ENCODE measurements at places on chromosomes 5 and 9. TPM values are rescaled to one million over a fixed set of nuclear protein-coding genes. Genes with fewer than 3 reads are reported as not detected.
A peak's percentile ranks its signal among the peaks of the same experiment; 100 is the strongest.

- H3K27me3 ChIP-seq: peaks cover 3% of the 10 kb centered on the region
- peaks cover 6% of the 10 kb centered on the region for H3K4me1 ChIP-seq
Observed at GRCh38 chr5:111313017-111313724, 89.0 kb downstream of the CAMK4 start.

DNA sequence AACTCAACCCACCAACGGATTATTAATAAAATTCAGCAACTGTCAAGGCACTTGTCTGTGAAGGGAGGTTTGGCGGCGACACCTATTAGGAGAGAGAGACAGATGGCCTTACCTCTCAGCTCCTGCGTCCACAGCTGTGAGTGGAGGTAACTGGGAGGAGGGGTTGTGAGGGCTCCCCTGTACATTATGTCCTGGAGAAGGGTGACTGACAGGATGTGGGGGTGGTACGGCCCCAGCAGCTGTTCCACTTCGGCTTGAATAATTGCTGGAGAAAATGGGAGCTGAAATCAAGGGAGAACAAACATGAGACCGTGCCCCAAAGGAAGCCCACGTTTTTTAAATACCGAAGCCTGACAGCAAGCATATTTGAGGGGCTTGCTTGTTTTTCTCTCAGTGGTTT is 353.5 kb upstream of the RFX3 start:
- no peak overlapping the region for H3K4me3 ChIP-seq
- DNase-seq: no peak
- no peak overlapping the region for H3K27ac ChIP-seq
- peaks cover 4% of the 10 kb centered on the region for H3K4me1 ChIP-seq
- peaks cover 3% of the 10 kb centered on the region for H3K36me3 ChIP-seq

GRCh38 chr5:96528826-96529474 is 95.9 kb upstream of the PCSK1 start:
- no peaks in the 10 kb centered on the region for H3K36me3 ChIP-seq
- no peaks in the 10 kb centered on the region for H3K4me1 ChIP-seq
- H3K27me3 ChIP-seq: peaks cover 7% of the 10 kb centered on the region
- H3K27ac ChIP-seq: no peak overlapping the region
- H3K4me3 ChIP-seq: no peak overlapping the region

- peaks cover 59% of the 10 kb centered on the region for H3K4me1 ChIP-seq
- H3K27me3 ChIP-seq: no peaks in the 10 kb centered on the region
- DNase-seq: no peak
- peak overlapping the region; percentile 34 for H3K27ac ChIP-seq
- peaks cover 17% of the 10 kb centered on the region for H3K36me3 ChIP-seq
Observed at GRCh38 chr9:87581513-87581912, 83.8 kb downstream of the DAPK1 start.

The KIF4B gene
- total RNA-seq: 0.14 TPM

DNA sequence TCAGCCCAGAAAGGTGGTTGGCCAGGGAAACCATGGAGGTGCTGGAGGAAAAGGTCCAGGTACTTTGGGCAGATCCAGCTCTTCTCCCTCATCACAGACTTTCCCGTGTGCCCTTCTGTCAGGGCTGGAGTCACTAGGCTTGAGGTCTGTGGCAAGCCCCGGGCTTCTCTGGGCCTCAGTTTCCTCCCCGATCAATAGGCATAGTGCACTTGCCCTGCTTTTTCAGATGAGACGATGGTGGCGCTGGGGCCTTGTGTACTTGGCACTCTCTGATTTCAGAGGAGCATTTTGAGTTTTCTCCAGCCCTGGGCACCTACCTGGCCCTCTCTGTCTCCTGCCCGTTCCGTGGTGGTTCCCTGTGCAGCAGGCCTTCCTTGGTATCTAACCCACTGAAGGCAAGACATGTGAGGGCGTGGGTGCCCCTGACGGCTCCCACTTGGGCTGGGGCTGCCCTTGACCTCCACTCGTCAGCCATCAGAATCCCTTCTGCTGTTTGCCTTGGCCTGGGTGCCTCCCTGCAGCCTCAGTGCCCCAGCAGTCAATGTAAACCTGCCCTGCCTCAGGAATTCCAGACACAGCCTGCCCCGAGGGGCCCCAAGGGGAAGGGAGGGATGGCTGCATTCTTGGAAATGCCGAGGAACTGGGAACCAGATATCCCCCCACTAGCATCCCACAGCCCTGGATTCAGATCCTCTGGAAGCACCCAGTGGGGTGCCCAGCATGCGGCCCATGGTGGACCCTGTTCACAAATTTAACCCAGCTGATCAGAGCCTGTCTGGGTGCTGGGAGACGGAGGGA is 66.3 kb upstream of the COL5A1 start:
- H3K4me3 ChIP-seq: no peak overlapping the region
- H3K27ac ChIP-seq: no peak overlapping the region
- DNase-seq: no peak
- H3K36me3 ChIP-seq: no peaks in the 10 kb centered on the region

DNA sequence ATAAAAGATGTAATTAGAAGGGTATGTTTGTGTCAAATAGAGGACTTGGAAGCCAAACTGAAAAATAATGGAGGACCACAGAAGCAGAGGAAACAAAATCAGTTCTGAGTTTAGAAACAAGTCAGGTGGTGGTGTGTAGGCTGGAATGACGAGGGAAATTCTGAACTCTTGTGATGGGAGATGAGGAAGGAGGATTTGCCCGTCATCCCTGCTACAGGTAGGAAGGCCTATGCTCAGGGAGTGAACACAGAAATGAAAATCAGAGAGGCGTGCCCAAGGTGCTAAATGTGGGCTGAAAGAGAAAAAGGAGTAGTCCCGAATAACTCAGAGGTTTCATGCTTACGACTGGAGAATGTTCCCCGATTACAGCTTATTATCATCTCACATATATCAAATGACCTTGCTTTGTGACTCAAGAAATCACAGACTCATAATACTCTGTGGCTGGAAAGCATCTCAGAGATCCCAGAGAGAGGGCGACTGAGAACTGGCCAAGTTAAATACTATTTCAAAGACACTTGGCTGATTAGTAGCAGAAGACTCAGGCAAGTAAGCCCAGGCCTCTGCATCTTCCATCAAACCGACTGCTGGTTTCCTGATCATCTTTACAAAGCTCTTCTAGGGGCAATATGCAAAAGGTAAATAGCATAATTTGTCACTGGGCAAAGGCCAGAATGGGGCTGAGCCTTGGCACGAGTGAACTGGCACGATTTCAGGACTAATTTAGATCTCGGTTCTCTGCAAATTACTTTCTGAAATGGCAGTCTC is 126.0 kb downstream of the SUSD1 start:
- no peak overlapping the region for H3K4me3 ChIP-seq
- H3K36me3 ChIP-seq: peaks cover 14% of the 10 kb centered on the region
- H3K27me3 ChIP-seq: no peaks in the 10 kb centered on the region
- DNase-seq: no peak
- H3K27ac ChIP-seq: no peak overlapping the region

- no peaks in the 10 kb centered on the region for H3K36me3 ChIP-seq
- H3K27ac ChIP-seq: no peak overlapping the region
- DNase-seq: no peak
- no peak overlapping the region for H3K4me3 ChIP-seq
Observed at GRCh38 chr5:77298146-77298545, 87.7 kb downstream of the PDE8B start.

The ADAMTSL1 gene
- 6.0 TPM for total RNA-seq

GRCh38 chr5:172481011-172481800 is 26.9 kb upstream of the SH3PXD2B start:
- H3K27me3 ChIP-seq: peaks cover 4% of the 10 kb centered on the region
- H3K36me3 ChIP-seq: no peaks in the 10 kb centered on the region
- peaks cover 10% of the 10 kb centered on the region for H3K4me1 ChIP-seq
- no peak for DNase-seq

The SLC4A9 gene
- total RNA-seq: not detected

The CFAP90 gene
- total RNA-seq: 5.3 TPM

The COL15A1 gene
- total RNA-seq: 0.68 TPM

DNA sequence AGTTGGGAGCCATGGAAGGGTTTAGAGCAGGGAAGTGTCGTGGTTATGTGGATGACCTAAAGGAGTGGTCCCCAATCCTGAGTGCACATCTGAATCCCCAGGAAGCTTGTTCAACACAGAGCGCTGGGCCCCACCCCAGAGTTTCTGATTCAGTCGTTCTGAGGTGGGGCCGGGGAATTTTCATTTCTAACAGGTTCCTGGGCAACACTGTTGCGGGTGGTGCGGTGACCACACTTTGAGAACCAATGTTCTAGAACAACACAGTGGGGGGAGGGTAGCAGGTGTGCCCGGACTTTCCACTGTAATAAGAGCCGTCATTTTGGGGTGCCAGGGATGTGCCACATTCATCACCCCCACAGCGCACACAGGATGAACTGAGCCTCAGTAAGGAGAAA is 39.3 kb downstream of the DUSP1 start:
- peaks cover 2% of the 10 kb centered on the region for H3K27me3 ChIP-seq
- peak overlapping the region; percentile 85 for H3K27ac ChIP-seq
- H3K4me3 ChIP-seq: no peak overlapping the region
- H3K4me1 ChIP-seq: peaks cover 22% of the 10 kb centered on the region
- H3K36me3 ChIP-seq: no peaks in the 10 kb centered on the region

DNA sequence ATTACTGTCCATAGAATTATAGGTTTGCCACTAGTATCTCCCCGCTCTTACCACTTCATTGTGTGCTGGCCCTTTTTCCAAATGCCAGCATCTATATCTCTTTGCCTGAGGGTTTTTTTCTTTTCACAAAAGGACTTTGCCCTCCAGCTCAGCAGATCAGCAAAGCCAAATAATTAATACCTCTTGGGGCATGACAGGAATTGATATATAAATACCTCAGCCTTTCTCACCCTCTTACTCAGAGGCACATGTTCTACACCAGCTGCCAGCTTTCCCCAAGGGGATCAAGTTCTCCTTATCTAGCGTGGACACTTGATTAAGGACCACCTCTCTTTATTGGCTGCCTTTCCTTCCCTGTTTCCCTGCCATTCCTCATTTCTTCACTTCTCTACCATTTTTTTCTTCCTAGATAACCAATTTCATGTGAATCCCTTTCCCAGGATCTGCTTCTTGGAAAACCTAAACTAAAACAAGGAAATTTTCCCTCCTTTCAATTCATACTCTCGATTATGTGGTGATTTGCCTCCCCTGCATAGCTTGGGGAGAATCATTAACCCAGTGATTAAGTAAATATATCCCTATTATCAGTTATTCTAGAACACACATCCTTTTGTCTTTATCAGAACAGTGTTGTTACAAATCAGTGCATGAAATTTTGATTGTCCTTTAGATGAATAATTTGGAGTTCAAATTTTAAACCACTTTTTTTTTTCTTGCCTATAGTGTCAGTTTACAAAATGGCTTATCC is 6.9 kb upstream of the NUDT12 start:
- peak overlapping the region; percentile 2 for H3K4me3 ChIP-seq
- peaks cover 11% of the 10 kb centered on the region for H3K4me1 ChIP-seq

The IL5 gene
- total RNA-seq: not detected

GRCh38 chr9:134378901-134379338 is 52.7 kb downstream of the RXRA start:
- no peaks in the 10 kb centered on the region for H3K36me3 ChIP-seq
- DNase-seq: no peak
- H3K4me1 ChIP-seq: peaks cover 31% of the 10 kb centered on the region
- H3K27me3 ChIP-seq: no peaks in the 10 kb centered on the region
- peak overlapping the region; percentile 82 for H3K27ac ChIP-seq

- DNase-seq: no peak
- peaks cover 3% of the 10 kb centered on the region for H3K27me3 ChIP-seq
- no peak overlapping the region for H3K27ac ChIP-seq
- H3K36me3 ChIP-seq: no peaks in the 10 kb centered on the region
- H3K4me3 ChIP-seq: no peak overlapping the region
- H3K4me1 ChIP-seq: no peaks in the 10 kb centered on the region
Observed at GRCh38 chr9:136741883-136742571, 713 bp downstream of the LCN10 start.

- H3K36me3 ChIP-seq: no peaks in the 10 kb centered on the region
- H3K27me3 ChIP-seq: peaks cover 40% of the 10 kb centered on the region
- peak; percentile 80 for DNase-seq
Observed at GRCh38 chr9:35945341-35946018, 12.5 kb downstream of the OR2S2 start.

The HTR4 gene
- total RNA-seq: 0.29 TPM

GRCh38 chr5:134103397-134103796 is 11.1 kb upstream of the TCF7 start:
- H3K36me3 ChIP-seq: no peaks in the 10 kb centered on the region
- DNase-seq: no peak
- no peak overlapping the region for H3K4me3 ChIP-seq
- peaks cover 6% of the 10 kb centered on the region for H3K27me3 ChIP-seq
- no peak overlapping the region for H3K27ac ChIP-seq

The DND1 gene
- total RNA-seq: 2.6 TPM

The AQP3 gene
- 33.1 TPM for total RNA-seq

GRCh38 chr5:5079876-5080275 is 60.3 kb upstream of the ADAMTS16 start:
- H3K4me1 ChIP-seq: peaks cover 10% of the 10 kb centered on the region
- H3K27me3 ChIP-seq: peaks cover 3% of the 10 kb centered on the region
- no peaks in the 10 kb centered on the region for H3K36me3 ChIP-seq
- H3K27ac ChIP-seq: no peak overlapping the region
- no peak for DNase-seq

DNA sequence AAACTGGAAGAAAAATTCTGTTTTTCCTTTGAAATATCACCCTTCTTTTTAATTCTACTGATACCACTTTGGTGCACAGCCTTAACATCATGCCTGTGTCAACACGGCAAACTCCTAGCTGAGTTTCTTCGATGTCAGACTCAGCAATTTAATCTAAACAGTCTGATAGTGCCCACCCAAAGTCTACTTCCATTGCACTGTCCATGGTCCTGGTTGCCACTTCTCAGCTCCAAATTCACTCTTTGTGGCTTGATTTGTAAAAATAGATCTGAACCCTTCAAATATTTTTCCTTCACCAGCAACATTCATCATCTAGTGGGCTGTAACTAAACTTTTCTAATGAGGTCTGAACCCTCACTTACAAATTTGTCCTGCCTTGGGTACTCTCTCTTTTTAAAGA is 107.8 kb downstream of the NUDT12 start:
- DNase-seq: no peak
- no peaks in the 10 kb centered on the region for H3K27me3 ChIP-seq
- H3K4me1 ChIP-seq: peaks cover 10% of the 10 kb centered on the region
- no peak overlapping the region for H3K4me3 ChIP-seq

The PCDHB2 gene
- 33.7 TPM for total RNA-seq

The TSSK1B gene
- total RNA-seq: 0.12 TPM

- H3K27ac ChIP-seq: no peak overlapping the region
- H3K4me1 ChIP-seq: no peaks in the 10 kb centered on the region
- H3K36me3 ChIP-seq: peaks cover 48% of the 10 kb centered on the region
- no peaks in the 10 kb centered on the region for H3K27me3 ChIP-seq
- H3K4me3 ChIP-seq: no peak overlapping the region
- DNase-seq: no peak
Observed at GRCh38 chr5:175520321-175520720, 42.0 kb downstream of the SFXN1 start.

The SPINK1 gene
- total RNA-seq: 930 TPM

The CYSTM1 gene
- 49.9 TPM for total RNA-seq

- H3K36me3 ChIP-seq: no peaks in the 10 kb centered on the region
- H3K27ac ChIP-seq: no peak overlapping the region
- no peaks in the 10 kb centered on the region for H3K4me1 ChIP-seq
- DNase-seq: no peak
- no peak overlapping the region for H3K4me3 ChIP-seq
Observed at GRCh38 chr5:92237896-92238295, 854.8 kb upstream of the ARRDC3 start.

Data from type B pancreatic cell (in vitro differentiated cells).